ELF-1 (cell line): ENCODE measurements at places on chromosomes 11 and 22.
A peak's percentile ranks its signal among the peaks of the same experiment; 100 is the strongest.

DNA sequence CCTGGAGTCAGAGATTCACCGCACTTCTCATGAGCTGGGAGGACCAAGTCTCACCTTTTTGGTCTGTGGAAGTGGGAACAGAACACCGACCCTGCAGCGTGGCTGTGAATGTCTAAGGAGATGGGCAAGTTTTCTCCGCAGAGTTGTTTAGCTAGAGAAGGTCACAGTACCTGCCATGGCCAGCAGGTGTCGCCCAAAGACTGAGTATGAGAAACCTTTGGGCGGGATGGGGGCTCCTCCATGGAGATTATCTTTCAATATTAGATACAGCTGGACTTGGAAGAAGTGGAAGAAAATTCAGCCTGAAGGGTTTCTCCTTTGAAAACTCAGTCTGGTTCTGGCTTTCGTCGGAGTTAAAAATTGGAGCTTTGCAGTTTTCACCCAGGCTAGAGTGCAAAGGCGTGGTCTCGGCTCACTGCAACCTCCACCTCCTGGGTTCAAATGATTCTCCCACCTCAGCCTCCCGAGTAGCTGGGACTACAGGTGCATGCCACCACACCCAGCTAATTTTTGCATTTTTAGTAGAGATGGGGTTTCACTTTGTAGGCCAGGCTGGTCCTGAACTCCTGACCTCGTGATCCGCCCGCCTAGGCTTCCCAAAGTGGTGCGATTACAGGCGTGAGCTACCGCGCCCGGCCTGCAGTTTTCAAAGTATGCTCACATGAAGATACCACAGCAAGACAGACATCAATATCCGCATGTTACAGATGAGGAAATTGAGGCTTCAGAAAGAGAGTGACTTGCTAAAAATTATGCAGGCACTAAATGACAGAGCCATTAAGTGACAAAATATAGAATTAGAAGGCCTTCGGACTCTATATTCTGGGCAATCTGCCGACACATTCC is 10.7 kb upstream of the DSCAML1 start:
- peak; percentile 69 for DNase-seq

- no peak for DNase-seq
Observed at GRCh38 chr11:77506857-77507256, 33.0 kb upstream of the PAK1 start.

GRCh38 chr11:133516845-133517244 is 15.5 kb downstream of the OPCML start:
- no peak for DNase-seq

DNA sequence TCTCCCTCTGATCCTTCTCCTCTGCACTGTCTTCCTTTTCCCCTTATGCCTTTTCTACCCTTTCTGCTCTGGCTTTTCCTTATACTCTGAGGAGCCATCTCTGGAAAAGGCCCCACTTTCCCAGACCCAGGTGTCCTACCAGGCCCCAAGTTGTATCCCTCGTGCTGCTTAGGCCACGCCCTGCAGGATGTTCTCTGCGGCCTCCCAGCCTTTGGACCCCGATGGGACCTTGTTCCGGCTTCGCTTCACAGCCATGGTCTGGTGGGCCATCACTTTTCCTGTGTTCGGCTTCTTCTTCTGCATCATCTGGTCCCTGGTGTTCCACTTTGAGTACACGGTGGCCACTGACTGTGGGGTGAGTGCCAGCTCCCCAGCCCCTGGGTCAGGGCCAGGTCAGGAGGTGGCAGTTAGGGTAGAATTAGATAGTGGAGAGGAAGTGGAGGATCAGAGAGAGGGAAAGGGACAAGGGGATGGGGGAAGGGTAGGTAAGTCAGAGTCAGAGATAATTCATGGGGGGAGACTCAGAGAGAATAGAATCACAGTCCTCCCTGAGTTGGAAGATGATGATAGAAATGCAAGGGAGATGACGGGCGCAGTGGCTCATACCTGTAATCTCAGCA is 8.9 kb downstream of the PGAP2 start:
- no peak for DNase-seq

GRCh38 chr11:10633261-10633660 is 60.3 kb downstream of the IRAG1 start:
- DNase-seq = no peak
